ENCODE measurements at places on chromosomes 7 and 10. TPM values are rescaled to one million over a fixed set of nuclear protein-coding genes. Genes with fewer than 3 reads are reported as not detected.

The CARD11 gene
- not detected for total RNA-seq

The SSC4D gene
- 63.8 TPM for total RNA-seq

The PLCE1 gene
- total RNA-seq = 0.04 TPM

The ASAH2B gene
- 4.2 TPM for total RNA-seq

The SLIT1 gene
- 0.33 TPM for total RNA-seq

The DNAJC1 gene
- 8.8 TPM for total RNA-seq

The PLXDC2 gene
- total RNA-seq = 2.1 TPM

The MLXIPL gene
- 17.2 TPM for total RNA-seq

The TMEM213 gene
- not detected for total RNA-seq

DNA sequence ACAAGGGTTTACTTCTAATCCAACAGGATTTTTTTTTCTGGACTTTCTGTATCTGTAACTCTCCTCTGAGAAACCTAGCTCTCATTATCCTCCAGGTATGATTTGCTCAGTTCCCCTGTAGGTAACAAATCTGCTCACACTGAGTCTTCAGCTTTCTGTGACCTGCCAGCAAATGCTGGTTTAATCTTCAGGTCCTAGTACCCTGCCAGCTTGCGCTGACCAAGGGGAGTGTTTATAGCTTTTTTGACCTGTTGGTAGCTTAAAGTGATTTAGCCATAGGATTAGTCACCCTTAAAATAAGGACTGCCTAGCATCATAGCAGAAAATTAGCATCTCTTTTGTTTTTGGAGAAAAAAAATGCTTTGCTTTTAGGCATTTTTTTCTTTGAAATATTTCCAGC lies 22.4 kb downstream of the SND1 start:
- no peak overlapping the region for H3K27ac ChIP-seq
- no peak for DNase-seq
- H3K4me1 ChIP-seq = peaks cover 11% of the 10 kb centered on the region
- no peaks in the 10 kb centered on the region for H3K27me3 ChIP-seq
- peaks cover 54% of the 10 kb centered on the region for H3K36me3 ChIP-seq

DNA sequence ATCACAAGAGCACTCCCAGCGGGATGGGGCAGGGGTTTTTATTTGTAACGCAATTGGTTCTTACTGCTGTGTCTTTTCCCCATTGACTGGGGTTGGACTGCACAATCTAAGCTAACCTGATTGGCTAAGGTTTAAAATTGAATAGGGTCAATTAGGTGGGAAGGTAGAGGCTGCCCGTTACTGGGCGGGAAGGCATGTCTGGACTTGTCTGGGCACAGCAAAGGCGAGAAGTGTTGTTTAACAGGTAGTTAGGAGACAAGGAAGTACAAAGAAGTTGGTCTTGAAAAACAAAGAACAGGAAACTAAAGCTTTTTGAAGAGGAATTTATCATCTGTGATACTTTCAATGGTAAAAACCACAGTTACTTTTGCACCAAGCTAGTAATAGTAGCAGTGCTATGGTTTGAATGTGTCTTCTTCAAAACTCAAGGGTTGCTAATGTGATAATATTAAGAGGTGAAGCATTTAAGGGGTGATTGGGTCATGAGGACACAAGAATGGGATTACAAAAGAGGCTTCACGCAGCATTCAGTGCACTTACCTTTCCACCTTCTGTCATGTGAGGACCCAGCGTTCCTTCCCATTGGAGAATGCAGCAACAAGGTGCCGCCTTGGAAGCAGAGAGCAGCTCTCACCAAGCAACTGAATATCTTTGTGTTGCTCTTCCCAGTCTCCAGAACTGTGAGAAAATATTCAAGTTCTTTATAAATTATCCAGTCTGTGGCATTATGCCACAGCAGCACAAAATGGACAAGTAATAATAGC lies 875.5 kb upstream of the SORCS1 start:
- H3K36me3 ChIP-seq = no peaks in the 10 kb centered on the region
- no peak for DNase-seq
- H3K27ac ChIP-seq = no peak overlapping the region
- H3K4me3 ChIP-seq = no peak overlapping the region
- H3K27me3 ChIP-seq = no peaks in the 10 kb centered on the region
- H3K4me1 ChIP-seq = no peaks in the 10 kb centered on the region

GRCh38 chr10:142371-142770 lies 7.1 kb downstream of the ZMYND11 start:
- DNase-seq = no peak
- H3K36me3 ChIP-seq = no peaks in the 10 kb centered on the region

DNA sequence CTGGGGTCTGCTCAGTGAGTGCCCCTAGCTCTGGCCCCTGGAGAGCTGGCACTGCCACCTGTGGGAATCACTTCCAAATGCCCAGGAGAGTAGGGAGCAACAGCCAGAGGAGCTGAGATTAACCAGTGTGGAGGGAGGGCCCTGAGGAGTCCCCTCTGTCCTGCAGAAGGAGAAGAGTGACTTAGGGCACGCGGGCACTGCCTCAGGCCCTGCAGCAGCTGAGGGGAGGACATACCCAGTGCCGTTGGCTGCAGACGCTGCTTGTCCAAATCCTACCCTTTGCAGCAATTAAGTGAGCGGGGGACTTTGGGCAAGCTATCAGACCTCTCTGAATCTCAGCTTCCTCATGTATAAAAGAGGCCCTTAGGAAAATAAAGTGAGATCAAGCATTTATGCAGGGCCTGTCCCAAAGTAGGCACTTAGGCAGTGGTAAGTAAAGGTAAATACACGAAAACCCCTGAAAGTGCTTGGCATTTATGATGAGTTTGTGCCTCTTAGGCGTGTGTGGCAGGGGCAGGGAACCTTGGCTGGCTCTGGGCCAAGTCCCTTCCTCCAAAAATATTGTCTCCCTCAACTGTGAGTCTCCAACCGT lies 16.9 kb downstream of the PRF1 start:
- no peak overlapping the region for H3K27ac ChIP-seq
- H3K4me1 ChIP-seq = no peaks in the 10 kb centered on the region
- H3K4me3 ChIP-seq = no peak overlapping the region
- no peak for DNase-seq
- 0 out of 3 replicates have a peak, but pooled peaks cover 3% of the 10 kb centered on the region for H3K27me3 ChIP-seq

GRCh38 chr10:31549896-31550295 lies 230.9 kb downstream of the ZEB1 start:
- H3K36me3 ChIP-seq = no peaks in the 10 kb centered on the region
- H3K27me3 ChIP-seq = no peaks in the 10 kb centered on the region
- H3K4me3 ChIP-seq = no peak overlapping the region
- DNase-seq = no peak

- H3K4me3 ChIP-seq = no peak overlapping the region
- H3K4me1 ChIP-seq = peaks cover 65% of the 10 kb centered on the region
- H3K27me3 ChIP-seq = no peaks in the 10 kb centered on the region
- H3K36me3 ChIP-seq = no peaks in the 10 kb centered on the region
These were observed 27.2 kb downstream of the ADK start for GRCh38 chr10:74178042-74178791.

DNA sequence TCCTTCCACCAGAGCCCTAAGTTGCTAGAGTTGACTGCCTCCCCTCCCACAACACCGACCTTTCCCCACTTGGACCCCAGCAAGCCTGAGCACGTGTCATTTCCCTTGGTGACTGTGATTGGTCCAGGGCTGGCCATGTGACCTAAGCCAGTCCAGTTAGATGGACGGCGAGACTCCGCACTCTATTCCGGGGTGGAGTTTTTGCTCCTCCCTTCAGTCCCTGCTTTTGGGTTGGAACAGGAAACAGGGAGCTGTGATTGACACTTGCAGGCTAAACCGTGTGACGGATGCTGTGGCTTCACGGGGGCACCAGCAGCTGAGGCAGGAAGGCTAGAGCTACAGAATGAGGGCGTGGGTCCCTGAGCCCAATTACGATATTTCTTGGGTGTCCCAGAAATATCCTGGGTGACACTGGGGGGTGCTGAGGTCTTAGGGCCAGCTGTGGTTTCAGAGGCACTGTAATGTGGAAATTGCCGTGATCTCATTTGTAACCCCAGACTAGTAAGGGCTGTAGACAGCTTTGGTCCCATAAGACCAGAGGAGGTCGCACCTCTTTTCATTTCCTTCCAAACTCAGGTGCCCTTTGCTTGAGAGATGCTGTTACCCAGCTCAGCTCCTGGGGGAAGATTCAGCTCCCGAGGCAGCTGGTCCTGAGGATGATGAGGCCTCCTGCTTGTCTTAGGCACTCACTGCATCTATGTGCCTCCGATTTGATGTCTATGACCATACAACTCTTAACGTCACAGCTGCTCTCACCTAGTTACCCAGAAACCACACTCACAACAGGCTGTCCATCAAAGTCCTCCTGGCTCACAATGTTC lies 102.7 kb upstream of the NPTX2 start:
- no peak for DNase-seq
- no peaks in the 10 kb centered on the region for H3K4me1 ChIP-seq
- no peaks in the 10 kb centered on the region for H3K27me3 ChIP-seq
- no peaks in the 10 kb centered on the region for H3K36me3 ChIP-seq
- no peak overlapping the region for H3K27ac ChIP-seq
- no peak overlapping the region for H3K4me3 ChIP-seq

GRCh38 chr10:1370298-1370697 lies 314.1 kb downstream of the WDR37 start:
- 0 out of 2 replicates have a peak, but pooled peaks cover 1% of the 10 kb centered on the region for H3K27me3 ChIP-seq
- no peak overlapping the region for H3K27ac ChIP-seq
- H3K4me1 ChIP-seq = peaks cover 25% of the 10 kb centered on the region

DNA sequence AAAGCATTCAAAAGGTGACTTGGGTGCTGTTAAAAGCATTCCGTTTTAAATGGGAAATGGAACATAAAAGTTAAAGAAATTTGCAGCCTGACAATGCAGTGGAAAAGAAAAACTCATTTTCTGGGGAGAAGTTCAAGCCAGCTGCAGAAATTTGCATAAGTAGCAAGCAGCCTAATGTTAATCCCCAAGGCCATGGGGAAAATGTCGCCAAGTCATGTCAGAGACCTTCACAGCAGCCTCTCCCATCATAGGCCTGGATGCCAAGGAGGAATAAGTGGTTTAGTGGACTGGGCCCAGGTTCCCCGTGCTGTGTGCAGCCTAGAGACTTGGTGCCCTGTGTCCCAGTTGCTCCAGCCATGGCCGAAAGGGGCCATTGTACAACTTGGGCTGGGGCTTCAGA lies 154.2 kb downstream of the PKD1L1 start:
- peaks cover 38% of the 10 kb centered on the region for H3K4me1 ChIP-seq

DNA sequence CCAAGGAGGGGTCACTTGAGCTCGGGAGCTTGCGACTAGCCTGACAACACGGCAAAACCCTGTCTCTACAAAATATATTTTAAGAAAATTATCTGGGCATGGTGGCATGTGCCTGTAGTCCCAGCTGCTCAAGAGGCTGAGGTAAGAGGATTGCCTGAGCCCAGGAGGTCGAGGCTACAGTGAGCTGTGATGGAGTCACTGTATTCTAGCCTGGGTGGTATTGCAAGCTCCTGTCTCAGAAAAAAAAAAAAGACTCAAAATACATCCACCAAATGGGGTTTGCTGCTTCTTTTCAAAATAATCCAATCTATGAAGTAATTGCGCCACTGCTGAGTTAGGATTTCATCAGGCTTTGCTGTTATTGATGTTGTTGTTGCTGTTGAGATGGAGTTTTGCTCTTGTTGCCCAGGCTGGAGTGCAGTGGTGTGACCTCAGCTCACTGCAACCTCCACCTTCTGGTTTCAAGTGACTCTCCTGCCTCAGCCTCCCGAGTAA lies 11.1 kb upstream of the VIM start:
- no peak overlapping the region for H3K4me3 ChIP-seq
- no peak for DNase-seq
- H3K4me1 ChIP-seq = no peaks in the 10 kb centered on the region
- no peaks in the 10 kb centered on the region for H3K36me3 ChIP-seq

GRCh38 chr7:30429156-30429530 lies 49.4 kb downstream of the NOD1 start:
- H3K36me3 ChIP-seq = no peaks in the 10 kb centered on the region
- H3K4me3 ChIP-seq = no peak overlapping the region
- H3K27me3 ChIP-seq = no peaks in the 10 kb centered on the region
- no peak overlapping the region for H3K27ac ChIP-seq

GRCh38 chr7:53437336-53437735 lies 401.9 kb downstream of the POM121L12 start:
- no peak for DNase-seq
- H3K4me1 ChIP-seq = no peaks in the 10 kb centered on the region
- no peak overlapping the region for H3K27ac ChIP-seq
- H3K36me3 ChIP-seq = no peaks in the 10 kb centered on the region

DNA sequence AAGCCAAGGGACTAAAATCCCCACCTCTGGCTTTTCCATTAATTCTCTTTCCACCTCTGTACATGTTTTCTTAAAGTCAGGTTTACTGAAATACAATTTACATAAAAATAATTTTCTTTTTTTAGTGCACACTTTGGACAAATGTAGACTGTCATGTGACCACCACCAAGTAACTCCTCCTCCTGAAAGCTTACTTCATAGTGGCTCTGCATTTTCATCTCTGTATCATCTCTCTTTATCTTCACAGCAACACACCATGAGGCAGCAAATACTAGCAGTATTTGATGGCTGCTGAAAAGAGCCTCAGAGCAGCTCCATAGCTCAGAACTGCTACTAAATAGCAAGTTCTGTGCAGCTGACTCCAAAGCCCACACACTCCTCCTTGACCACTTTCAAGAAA lies 17.3 kb downstream of the WDFY4 start:
- H3K36me3 ChIP-seq = no peaks in the 10 kb centered on the region
- no peak overlapping the region for H3K27ac ChIP-seq
- no peaks in the 10 kb centered on the region for H3K27me3 ChIP-seq
- H3K4me3 ChIP-seq = no peak overlapping the region
